ENCODE measurements at places on chromosomes 12 and 14.

DNA sequence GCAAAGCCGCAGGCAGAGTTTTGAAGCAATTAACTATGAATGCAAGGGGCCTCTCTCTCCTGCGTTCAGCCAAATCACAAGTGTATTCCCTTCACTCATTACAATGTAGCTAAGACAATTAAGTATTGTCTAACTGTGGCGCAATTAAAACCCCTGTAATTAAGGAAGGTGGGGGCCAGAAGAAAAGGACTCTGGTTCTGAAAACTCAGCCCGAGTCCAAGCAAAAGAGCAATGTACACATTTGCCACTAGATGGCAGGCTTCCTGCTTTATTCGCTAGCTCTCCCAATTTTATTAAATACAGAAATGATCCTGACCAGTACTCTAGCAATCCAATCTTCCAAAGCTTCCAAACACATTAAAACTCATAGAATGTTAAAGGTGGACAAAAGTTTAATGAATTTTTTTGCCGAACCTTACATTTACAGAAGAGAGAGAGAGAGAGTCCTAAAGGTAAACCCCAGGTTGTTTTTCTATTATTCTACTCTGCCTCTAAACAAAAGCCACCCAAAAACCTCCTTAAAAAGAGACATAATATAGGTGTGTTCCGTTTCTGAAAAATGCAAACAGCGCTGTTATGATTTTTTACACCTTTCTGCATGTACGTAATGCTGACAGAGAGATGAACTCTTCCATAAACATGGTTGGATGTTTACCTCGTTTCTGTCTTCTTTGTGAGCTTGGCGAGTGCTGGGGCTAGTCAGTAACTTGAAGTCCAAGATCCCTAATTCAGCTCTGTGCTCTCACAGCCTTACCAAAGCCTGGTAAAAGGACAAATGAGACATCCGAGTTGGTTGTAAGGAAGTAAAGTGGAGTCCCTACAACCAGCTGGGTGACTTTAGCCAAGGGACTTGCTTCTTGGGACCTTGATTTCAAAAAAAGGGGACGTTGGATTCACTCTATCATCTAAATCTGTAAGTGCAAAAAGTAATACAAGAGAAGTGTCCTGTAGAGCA lies 50.9 kb upstream of the VASH1 start:
- DNase-seq: no peak

GRCh38 chr12:121937654-121938053 lies 19.3 kb downstream of the CFAP251 start:
- no peak for DNase-seq

DNA sequence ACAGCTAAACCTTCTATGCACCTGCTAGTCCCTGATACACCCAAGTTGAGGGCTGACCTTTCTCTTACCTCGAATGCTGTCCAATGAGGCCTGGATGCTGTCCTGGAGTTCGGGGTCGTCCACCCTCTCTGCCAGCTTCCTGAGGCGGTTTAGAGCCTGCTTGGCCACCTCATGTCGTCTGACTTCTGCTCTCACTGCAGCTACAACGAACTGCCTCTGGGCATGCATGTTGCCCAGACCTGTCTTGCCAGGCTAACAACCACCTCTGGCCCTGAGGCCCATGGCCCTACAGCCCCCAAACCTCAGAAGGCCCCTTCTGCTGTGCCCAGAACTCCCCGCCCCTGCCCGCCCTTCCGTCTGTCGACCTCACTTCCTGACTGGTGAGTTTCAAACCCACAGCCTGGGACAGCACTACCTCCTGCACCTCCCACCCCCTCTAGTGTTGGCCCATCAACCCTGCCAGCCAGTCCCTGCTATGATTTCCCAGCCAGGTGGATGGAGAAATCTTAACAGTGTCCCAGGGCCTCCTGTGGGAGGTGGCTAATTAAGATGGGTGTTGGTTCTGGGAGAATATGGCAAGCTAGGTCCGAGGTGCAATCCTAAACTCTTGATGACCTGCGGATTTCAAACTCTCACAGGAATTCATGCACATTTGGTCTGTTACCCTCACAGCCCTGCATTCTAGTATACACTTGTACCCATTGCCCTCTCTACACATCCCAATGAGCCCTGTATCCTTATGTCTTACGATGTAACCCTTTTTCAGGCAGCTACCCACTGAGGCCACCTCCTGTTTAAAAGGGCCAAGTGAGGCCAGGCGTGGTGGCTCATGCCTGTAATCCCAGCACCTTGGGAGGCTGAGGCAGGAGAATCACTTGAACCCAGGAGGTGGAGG lies 2.7 kb upstream of the TSPAN31 start:
- DNase-seq: no peak

DNA sequence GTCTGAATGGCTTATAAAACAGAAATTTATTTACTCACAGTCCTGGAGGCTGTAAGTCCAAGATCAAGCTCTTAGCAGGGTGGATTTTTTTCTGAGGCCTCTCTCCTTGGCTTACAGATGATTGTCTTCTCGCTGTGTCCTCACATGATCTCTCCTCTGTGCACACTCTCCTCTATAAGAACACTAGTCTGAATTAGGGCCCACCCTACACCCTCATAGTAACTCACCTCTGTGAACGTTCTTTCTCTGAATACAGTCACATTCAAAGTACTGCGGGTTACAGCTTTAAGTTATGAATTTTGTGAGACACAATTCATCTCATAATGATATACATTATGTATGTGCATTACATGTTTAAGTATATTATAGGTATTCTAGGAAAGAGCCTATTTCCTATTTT lies 135.7 kb upstream of the ATXN7L3B start:
- no peak for DNase-seq

DNA sequence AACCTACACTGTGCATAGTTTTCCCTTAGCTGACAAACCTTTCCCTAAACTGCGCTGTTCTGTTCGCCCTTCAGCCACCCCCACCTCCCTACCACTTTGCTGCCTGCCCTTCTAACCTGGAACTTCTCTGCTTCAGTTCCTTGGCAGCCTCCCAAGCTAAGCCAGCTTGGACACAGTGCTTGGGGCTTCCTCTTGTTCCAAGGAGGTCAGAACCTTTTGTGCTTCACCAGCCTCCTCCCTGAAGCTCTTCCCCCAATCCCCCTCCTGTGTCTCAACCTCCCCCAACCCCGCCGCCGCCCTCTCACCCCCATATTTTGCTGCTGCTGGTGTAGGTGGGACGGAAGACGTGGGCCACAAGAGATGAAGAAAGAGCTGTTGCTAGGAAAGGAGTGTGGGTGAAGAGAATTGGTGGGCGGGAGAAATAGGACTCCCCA lies 8.1 kb upstream of the RIC8B start:
- no peak for DNase-seq

- no peak for DNase-seq
Observed at GRCh38 chr14:100130521-100130920, 28.9 kb downstream of the DEGS2 start.

DNA sequence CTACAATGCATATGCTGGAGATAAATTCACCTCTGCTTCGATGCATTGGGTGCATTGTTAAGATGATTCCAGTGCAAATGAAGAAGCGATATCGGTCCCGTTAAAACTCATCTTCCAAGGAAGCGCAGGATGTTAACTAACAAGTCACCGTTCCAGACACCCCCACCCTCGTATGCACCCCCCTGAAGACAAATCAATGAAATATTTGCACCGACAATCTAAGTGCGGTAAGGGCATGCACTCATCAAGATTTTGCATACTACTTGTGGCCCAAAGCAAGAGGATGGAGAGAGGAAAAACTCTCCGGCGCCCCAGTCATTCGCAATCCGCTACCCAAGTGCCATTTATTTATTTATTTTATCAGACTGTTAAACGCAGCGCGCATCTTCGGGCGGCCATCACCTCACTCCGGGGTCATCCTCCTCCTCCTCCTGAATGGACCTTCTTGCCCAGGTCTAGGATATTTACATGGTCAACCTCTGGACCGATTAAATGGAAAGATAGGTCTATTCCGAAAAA lies 1.2 kb downstream of the NOVA1 start:
- DNase-seq: no peak

Measured in kidney epithelial cell (primary cell).